ENCODE measurements at places on chromosomes 5 and 9.
A peak's percentile ranks its signal among the peaks of the same experiment; 100 is the strongest.

DNA sequence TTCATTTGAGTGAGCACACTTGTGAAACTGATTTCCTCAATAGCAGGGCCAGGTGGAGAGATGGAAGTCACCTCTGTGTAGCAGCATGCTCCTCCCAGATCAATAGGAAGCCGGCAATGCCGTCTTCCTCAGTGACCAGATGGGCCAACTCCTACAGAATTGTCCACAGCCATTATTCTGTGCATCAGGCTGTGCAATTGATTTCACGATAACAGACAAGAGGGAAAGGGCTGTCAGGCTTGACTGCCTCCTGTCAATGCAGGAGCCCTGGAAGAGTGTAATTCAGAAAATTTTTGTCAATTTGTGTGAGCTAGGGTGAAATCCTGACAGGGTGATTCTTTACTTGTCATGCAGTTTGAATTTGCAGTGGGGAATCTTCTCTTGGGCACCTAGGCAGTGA is 838.4 kb upstream of the NUDT12 start:
- no peak overlapping the region for H3K4me3 ChIP-seq
- DNase-seq = no peak
- no peaks in the 10 kb centered on the region for H3K36me3 ChIP-seq
- H3K27me3 ChIP-seq = no peaks in the 10 kb centered on the region
- no peak overlapping the region for H3K27ac ChIP-seq

GRCh38 chr5:74686962-74687751 is 2.1 kb downstream of the HEXB start:
- H3K36me3 ChIP-seq = peaks cover 3% of the 10 kb centered on the region
- no peaks in the 10 kb centered on the region for H3K4me1 ChIP-seq
- no peaks in the 10 kb centered on the region for H3K27me3 ChIP-seq
- H3K27ac ChIP-seq = peak overlapping the region; percentile 6
- DNase-seq = no peak

DNA sequence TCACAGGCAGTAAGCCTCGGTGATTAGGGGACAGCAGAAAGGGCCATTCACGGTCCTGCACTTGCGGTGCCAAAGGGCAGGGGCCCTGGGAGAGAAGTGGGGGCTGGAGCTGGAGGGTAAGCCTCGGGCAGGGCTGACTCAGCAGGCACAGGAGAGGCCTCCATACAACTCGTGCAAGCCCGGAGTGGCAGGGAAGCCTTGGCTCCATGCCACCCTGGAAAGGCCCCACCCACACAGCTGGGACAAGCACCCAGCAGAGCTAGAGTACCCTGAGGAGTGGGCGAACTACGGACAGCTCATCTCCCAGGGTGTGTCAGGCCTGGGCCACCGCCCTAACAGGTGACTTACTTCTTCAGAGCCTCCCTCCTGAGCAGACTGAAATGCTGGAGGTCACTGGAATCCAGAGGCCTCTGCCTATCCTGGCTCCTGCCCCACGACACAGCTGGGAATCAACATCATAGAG is 5.6 kb upstream of the CAMK2A start:
- no peak overlapping the region for H3K4me3 ChIP-seq
- H3K27me3 ChIP-seq = no peaks in the 10 kb centered on the region
- DNase-seq = peak; percentile 79
- H3K4me1 ChIP-seq = no peaks in the 10 kb centered on the region

- DNase-seq = peak; percentile 65
- H3K4me3 ChIP-seq = no peak overlapping the region
- H3K27ac ChIP-seq = no peak overlapping the region
- H3K27me3 ChIP-seq = no peaks in the 10 kb centered on the region
- no peaks in the 10 kb centered on the region for H3K36me3 ChIP-seq
Measured at GRCh38 chr9:85258823-85259370, 482.9 kb downstream of the AGTPBP1 start.

GRCh38 chr5:143800715-143801114 is 11.2 kb upstream of the HMHB1 start:
- no peaks in the 10 kb centered on the region for H3K27me3 ChIP-seq
- no peak for DNase-seq
- no peaks in the 10 kb centered on the region for H3K36me3 ChIP-seq
- no peak overlapping the region for H3K4me3 ChIP-seq
- H3K4me1 ChIP-seq = no peaks in the 10 kb centered on the region
- no peak overlapping the region for H3K27ac ChIP-seq

Data from aorta (tissue), 5 donors.